ENCODE measurements at places on chromosomes 1 and 21. TPM values are rescaled to one million over a fixed set of nuclear protein-coding genes. Genes with fewer than 3 reads are reported as not detected.

GRCh38 chr1:87170931-87171598 is 157.6 kb upstream of the LMO4 start:
- peaks cover 9% of the 10 kb centered on the region for H3K27me3 ChIP-seq
- no peak for DNase-seq
- H3K4me1 ChIP-seq: no peaks in the 10 kb centered on the region
- no peak overlapping the region for H3K4me3 ChIP-seq
- H3K27ac ChIP-seq: no peak overlapping the region

- H3K36me3 ChIP-seq: no peaks in the 10 kb centered on the region
- peaks cover 12% of the 10 kb centered on the region for H3K4me1 ChIP-seq
- no peak for DNase-seq
- no peak overlapping the region for H3K4me3 ChIP-seq
Observed at GRCh38 chr1:2385606-2386280, 5.6 kb downstream of the MORN1 start.

GRCh38 chr1:114341856-114342255 is 169.1 kb downstream of the TRIM33 start:
- peak overlapping the region; percentile 95 for H3K27ac ChIP-seq
- H3K27me3 ChIP-seq: no peaks in the 10 kb centered on the region
- peaks cover 61% of the 10 kb centered on the region for H3K4me1 ChIP-seq
- DNase-seq: no peak

GRCh38 chr1:157056269-157056668 is 10.7 kb upstream of the ARHGEF11 start:
- H3K27ac ChIP-seq: no peak overlapping the region
- no peak overlapping the region for H3K4me3 ChIP-seq
- H3K36me3 ChIP-seq: no peaks in the 10 kb centered on the region
- H3K4me1 ChIP-seq: no peaks in the 10 kb centered on the region
- H3K27me3 ChIP-seq: peaks cover 50% of the 10 kb centered on the region

DNA sequence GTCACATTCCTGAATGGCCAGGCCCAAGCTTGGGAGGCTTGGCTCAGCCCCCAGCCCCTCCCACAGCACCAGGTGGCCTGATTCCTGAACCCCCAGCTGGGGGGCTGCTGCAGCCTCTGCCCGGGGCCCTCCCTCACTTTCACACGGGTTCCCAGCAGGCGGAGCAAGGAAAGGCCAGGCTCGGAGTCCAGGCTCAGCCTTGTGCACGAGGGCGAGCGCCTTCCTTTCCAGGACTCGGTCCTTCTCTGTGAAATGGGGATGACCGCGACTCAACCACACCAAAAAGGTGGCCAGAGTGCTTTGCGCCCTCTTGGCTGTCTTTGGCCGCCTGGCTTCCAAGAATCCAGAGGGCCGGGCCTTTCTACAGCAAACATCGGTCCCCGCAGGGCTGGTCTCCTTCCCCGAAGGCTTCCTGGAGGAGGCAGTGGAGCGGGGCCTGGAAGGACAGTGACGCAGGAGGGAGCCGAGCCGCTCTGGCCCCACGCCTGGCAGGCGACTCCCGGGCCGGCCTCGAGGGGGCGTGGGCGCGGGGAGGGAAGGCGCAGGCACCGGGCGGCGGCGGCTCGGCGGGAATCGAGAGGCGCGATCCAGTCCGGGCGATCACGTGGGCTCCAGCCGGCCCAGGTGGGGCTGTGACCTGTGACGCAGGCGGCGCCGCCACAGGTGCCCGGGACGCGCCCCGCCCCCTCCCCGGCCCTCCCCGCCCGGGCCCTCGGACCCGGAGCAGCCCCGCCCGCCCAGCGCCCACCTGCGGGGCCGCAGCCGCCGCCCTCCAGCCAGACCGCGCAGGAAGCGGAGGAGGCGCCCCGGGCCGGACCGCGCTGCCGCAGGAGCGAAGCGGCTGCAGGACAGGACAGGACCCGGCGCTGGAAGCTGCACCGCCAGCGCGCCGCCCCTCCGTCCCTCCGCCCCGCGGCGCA is at the start of gene ARHGEF16:
Gene ARHGEF16, plus strand, starts transcription at position 775 of the 920 bp plus-strand sequence. CDS start 8,420 bp downstream, outside the sequence.
- peaks cover 8% of the 10 kb centered on the region for H3K4me1 ChIP-seq
- no peak for DNase-seq
- no peak within 1 kb of the TSS for H3K27ac ChIP-seq
- H3K36me3 ChIP-seq: no peaks in the 10 kb centered on the region

The NT5C1A gene
- not detected for total RNA-seq

All from activated CD4-positive, alpha-beta T cell treated with anti-CD3 and anti-CD28 coated beads, Interleukin-2, amount 10 ng/mL, durations not matched to agents 7 days and 5 days (primary cell).